Ovary (tissue), 10 donors: ENCODE measurements at places on chromosomes 6 and 20. TPM values are rescaled to one million over a fixed set of nuclear protein-coding genes. Genes with fewer than 3 reads are reported as not detected.

The RPS10 gene
- 2,362 TPM for total RNA-seq

The RWDD1 gene
- 49.3 TPM for total RNA-seq

DNA sequence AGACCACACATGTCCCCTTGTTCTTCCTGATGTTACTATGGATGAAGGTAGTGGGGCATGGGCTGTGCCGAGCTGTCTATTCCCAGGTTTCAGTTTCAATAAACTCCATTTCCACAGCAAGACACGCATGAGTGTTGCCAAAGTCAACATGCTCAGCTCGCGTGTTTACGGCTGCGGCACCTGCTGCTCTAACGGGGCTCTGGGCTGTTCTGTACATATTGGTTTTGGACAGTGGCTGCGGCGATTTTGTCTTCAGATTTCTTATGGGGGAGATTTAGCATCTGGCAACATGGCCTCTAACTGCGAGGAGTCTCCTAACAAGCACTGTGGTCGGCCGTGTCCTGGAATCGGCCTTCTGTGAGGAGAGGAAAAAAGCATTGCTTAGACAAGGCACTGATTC, 58.6 kb downstream of the TMEM242 start:
- no peak for DNase-seq

DNA sequence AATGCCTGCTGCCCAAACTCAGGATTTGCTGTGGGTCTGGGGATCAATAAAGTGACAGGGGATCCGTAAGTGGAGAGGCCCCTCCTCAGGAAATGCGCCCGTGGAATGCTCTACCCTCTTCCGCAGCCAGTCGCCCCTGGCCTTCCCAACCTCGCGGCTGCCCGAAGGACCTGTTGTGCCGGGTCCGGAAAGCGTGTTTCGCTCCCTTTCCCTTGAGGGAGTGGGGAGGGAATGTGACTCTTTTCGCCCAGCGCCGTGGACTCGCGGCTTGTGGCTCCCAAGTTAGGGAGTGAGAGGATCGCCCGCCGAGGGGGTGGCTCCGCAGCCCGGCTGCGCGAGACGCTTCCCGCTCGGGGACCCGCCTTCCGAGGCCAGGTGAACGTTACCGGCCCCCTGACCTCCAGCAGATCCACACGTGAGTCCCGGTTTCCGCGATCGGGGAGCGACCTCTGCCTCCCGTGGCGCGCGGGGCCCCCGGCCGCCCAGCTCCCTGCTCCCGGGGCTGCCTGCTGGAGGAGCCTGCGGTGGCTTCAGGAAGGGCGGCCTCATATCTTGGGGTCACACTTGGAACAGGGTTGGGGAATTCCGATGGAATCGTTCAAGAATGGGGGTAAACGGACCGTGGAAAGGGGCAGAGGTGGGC, 666 bp downstream of the TPD52L1 start:
- DNase-seq: peak; percentile 54

DNA sequence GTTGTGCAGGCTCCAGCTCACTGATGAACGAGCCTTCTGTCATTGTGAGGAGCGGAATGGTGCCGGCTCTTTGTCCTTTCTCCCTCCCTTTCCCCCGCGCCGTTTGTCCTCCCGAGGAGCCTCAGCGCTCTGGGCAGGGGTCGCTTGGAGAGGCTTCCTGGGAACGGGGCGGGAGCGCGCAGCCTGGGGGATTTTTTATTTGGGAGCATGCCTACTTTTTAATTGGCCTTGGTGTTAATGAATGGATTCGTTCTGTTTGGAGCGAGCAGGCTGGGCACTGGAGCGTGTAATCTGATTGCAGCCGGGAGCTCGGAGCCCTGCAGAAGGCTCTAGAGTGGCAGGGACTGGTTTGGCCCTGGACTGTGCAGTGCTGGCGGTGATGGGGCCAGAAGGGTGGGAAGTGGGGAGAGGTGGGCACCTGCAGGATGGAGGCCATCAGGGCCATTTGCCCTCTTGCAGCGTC, 118.8 kb downstream of the CDH4 start:
- DNase-seq: no peak
